CD8-positive, alpha-beta T cell (primary cell): ENCODE measurements at places on chromosomes 2 and 18.

GRCh38 chr2:216657086-216657855 lies 24.1 kb downstream of the IGFBP2 start:
- no peak for DNase-seq

DNA sequence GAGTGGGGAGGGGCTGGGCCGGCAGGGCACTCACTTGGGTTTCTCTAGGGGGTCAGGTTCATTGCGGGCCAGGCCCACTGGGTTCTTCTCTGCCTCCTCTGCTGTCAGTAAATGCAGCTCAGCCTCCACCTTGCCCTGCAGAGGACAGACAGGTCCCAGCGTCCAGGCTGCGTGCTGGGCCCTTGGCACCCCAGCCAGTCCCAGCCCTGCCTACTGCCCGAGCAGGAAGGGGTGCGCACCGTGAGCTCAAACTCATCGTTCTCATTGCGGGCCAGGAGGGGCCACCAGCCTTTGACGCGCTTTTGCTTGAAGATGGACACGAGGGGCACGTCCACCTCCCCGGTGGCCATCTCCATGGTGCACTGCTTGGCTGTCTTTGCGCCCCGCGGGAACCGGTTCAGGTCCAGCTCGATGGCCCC lies 17.3 kb downstream of the OTOF start:
- DNase-seq = no peak

GRCh38 chr2:163564236-163564635 lies 171.6 kb downstream of the FIGN start:
- no peak for DNase-seq

DNA sequence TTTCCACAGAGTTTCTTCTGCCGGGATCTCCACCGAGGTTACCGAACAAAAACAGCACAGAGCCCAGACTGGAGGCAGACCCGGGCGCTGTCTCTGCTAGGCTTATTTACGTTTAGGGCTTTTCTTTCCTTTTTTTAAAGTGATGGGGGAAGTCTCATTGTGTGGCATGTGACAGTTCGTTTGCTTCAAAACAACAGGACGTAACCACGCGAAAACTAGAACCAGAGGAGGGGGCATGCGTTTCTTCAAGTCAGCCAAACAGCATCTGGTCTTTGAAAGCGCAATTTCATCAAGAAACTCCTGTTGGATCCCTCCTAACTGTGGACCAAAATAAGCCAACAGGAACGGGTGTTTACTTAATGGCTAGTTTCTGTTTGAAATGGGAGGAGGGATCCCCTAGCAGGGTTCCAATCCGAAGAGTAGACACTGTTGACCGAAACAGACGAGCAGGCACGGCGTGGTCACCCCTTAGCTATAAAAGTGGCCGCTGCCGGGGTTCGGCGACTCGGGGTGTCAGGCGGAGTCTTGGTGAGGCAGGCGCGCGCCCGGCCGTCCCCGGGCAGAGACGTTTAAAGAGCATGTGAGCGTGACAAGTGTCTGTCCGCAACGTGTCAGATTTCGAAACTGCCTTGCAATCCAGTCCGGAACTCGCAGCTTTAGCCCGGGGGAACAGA lies 997 bp upstream of the TGIF1 start:
- peak; percentile 70 for DNase-seq

DNA sequence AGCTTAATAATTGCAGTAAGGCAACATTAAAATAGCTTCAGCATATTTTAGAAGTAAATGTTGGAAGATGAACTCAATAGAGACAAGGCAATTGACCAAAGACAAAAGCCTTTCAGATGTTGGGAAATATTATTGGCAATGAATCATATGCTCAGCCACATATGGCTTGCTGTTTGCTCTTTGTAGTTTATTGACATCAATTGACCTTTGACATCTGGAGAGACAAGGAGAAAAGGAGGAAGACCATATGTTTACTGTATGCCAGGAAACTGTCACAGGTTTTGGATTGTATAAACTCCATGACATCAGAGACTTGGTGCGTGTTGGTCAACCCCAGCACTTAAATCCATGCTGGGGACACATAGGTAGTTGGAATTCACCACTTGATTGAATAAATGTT lies 60.6 kb upstream of the SLC16A14 start:
- DNase-seq = no peak

GRCh38 chr2:7292154-7292691 lies 375.0 kb downstream of the RNF144A start:
- no peak for DNase-seq

DNA sequence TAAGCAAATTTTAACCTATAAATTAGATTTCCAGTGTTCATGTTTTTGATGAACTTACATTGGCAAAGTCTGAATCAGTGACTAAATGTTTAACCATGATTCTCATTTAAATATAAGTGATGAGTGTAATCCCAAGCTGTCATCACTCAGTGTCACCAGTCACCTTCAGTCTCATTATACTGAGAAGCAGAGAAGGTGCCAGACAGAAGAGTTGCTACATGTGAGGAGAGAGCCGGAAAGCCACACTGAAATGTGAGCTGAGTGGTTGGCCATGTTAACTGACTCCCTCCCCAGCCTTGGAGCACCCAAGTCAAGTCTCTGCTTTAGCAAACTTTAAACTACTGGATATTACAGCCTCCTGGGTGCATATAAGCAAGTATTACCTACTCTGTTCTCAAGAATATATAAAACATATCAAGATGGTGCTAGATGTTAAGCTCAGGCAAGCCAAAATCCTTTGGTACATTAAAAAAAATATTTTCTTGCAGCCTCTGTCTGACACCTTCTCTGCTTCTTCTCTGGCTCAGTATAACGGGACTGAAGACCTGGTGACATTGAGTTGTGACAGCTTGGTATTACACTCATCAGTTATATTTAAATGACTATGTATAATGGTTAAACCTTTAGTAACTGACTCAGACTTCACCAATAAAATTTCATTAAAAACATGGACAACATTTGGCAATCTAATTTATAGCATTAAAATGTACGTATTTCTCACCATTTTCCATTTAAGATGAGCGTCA lies 75.8 kb upstream of the MAP3K20 start:
- DNase-seq = no peak

- no peak for DNase-seq
Measured at GRCh38 chr2:241559323-241560161, 997 bp downstream of the BOK start.

DNA sequence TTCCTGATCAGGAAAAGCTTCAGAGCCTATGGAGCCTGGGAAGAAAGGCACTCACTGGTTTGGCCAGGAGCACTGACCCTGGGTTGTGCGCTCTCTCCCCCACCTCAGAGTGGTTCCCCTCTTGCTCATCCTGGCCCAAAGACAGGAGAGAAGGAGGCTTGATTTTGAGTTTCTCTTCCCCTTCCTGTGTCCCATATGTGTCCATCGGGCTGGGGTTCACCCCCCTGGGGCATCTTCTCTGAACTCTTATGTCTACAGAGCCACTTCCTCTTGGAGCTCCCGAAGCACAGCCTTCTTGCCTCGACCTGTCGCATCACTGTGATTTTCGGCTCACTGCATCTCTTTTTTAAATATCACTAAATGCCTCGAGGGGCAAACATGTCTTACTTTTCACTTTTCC lies 692.3 kb downstream of the RNF144A start:
- DNase-seq = no peak

DNA sequence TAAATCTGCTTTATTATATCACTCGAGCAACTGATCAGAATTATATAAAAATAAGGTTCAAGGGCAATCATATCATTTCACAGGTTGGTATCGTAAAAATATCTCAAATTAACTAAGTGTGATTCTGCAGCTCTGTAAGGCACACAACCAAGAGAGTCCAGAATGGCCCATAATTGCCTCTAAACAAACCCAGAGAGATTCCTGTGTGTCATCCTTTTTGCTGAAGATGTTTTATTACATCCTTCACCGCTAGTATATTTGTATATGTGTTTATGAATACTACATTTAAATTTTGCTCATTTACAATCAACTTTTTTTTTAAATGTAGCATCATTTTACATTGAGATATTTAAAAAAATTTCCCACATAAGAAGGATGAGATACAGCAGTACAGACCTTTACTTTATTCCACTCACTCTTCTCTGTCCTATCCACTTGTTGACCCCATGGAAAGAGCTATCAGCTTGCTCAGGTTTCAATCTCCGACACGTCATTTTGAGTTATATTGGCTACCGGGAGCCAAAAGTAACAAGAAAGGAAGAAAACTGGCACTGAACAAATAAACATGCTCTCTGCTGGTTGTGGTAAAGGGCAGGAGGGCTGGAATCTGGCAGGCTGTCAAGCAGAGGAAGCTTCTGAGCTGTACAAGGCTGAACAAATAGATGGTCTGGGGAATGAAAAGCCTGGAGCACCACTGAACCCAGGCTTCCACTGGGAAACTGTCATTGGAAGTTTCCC lies 23.1 kb downstream of the PLA2R1 start:
- DNase-seq = no peak

- DNase-seq = no peak
Measured at GRCh38 chr2:242060212-242060835, 190.8 kb downstream of the RTP5 start.

- DNase-seq = peak; percentile 84
Measured at GRCh38 chr2:136135921-136136906, 18.3 kb upstream of the CXCR4 start.

- DNase-seq = peak; percentile 91
Measured at GRCh38 chr2:29114946-29115609, at the start of gene CLIP4. Gene CLIP4 (plus strand): TSS chr2:29115415. CDS start chr2:29121389, 5,974 bp downstream.

DNA sequence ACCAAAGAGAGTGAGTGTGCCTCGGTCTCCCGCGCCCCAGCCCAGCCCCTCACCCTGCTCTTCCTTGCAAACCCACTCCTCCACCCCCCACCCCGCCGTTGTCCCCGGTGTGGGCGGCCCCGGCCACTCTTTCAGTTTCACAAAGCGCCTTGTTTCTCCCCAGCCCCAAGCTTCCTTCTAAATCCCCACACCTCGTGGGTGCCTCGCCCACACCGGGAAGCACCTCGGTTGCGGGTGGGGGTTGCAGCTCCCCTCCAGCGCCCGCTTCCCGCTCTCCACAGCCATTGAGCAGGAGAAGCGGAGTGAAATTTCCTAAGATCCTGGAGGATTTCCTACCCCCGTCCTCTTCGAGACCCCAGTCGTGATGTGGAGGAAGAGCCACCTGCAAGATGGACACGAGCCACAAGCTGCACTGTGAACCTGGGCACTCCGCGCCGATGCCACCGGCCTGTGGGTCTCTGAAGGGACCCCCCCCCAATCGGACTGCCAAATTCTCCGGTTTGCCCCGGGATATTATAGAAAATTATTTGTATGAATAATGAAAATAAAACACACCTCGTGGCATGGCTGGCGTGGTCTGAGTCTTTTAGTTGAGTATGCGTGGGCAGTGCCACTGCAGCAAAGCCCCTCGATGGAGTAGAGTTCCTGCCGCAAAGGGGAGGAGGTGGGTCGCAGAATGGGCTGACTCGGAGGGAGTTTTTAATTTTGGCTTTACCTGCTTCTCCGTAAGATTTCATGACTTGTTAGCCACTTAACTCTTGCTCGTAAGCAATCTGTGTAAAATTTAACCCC lies 848 bp downstream of the TMSB10 start:
- DNase-seq = peak; percentile 71

DNA sequence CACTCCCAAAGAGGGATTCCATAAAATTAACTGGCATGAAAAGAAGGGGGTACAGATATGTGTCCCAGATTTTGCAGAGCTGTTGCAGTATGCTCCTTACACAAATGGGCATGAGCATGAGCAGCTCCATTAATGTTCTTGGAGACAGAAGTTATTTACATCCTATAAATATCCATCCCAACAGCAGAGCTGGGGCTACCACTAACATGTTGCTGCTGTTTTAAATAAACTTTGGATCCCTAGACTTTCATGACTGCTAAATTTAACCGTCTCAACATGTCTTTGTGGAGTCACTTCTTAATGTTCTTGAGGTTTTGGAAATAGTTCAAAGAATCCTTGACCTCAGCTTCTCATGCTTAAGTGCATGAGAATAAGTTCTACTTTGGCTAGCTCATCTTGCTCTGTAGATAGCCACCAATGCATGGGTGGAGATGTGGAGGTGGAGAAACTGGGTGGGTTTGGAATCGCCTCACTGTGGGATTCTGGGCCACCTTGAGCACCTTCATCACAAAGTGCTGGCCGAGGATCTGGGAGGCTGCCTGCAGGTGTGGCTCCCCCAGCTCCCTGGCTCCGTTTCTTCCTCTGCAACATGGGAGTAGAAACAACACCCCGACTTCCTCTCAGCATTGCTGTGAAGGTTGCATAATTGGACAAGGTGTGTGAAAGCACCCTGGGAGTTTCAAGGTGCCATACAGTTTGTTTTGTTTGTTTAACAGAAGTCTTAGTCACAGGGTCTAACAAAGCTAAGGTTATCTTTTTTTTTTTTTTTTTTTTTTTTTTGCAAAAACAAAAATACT lies 307.2 kb downstream of the MYCN start:
- DNase-seq = peak; percentile 32

- DNase-seq = no peak
Measured at GRCh38 chr2:139819273-139819796, 1039.1 kb upstream of the NXPH2 start.

GRCh38 chr2:185668710-185669109 lies 69.9 kb upstream of the FSIP2 start:
- DNase-seq = no peak
